LHCN-M2 (cell line): ENCODE measurements at places on chromosomes 2 and 18.

DNA sequence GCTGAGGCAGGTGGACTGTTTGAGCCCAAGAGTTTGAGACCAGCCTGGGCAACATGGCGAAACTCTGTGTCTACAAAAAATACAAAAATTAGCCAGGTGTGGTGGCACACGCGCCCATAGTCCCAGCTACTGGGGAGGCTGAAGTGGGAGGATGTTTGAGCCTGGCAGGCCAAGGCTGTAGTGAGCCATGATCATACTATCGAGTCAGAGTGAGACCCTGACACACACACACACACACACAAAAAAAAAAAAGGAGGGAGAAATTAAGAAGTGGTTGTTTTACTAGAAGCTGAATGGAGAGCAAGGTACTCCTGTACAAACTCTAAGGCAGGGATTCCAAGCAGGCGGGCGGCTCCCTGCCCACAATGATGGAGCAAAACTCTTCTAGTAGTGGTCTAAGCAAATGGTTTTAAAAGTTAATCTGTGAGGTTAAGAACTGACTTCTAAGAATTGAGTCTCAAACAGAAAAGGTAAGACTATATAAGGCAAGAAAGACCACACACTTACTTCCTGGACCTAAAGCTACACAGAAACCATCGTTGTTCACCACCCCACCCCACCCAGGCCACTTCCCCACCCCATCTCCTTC is 2.6 kb downstream of the ANKRD44 start:
- no peak for DNase-seq

GRCh38 chr2:5685225-5685624 is 7.0 kb upstream of the SOX11 start:
- DNase-seq = no peak

GRCh38 chr18:73201940-73202339 is 334.2 kb upstream of the NETO1 start:
- no peak for DNase-seq

GRCh38 chr2:177759443-177759842 is 313.1 kb downstream of the PDE11A start:
- no peak for DNase-seq

GRCh38 chr18:38695559-38696280 is 1130.1 kb upstream of the CELF4 start:
- no peak for DNase-seq
